ENCODE measurements at places on chromosomes 12 and 14.

GRCh38 chr14:55117803-55118441 lies 11.1 kb upstream of the LGALS3 start:
- no peak for DNase-seq

DNA sequence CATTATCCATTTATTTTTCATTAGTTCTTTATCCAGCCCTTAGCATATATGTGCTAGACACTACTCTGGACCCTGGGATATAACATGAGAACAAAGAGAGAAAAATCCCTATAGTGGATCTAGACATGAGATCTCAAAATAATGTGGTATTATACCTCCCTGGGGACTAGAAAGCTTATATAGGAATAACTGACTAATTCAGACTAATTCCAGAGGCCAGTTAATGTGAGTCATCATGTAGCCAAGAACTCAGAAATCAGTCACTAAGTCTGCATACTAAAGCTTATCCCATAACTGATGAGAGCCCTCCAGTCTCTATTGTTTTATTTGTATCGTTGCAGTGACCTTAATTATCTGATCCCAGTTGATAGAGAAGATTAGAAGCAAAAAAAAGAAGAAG lies 267.1 kb upstream of the RGS6 start:
- no peak for DNase-seq

GRCh38 chr14:89564286-89564957 lies 147.4 kb upstream of the FOXN3 start:
- DNase-seq = no peak

- DNase-seq = no peak
These were observed 124.0 kb downstream of the DYRK2 start for GRCh38 chr12:67772267-67773169.

- DNase-seq = no peak
These were observed 121.9 kb downstream of the ESRRB start for GRCh38 chr14:76497550-76498462.

GRCh38 chr12:127238107-127238506 lies 1028.9 kb upstream of the TMEM132C start:
- no peak for DNase-seq

DNA sequence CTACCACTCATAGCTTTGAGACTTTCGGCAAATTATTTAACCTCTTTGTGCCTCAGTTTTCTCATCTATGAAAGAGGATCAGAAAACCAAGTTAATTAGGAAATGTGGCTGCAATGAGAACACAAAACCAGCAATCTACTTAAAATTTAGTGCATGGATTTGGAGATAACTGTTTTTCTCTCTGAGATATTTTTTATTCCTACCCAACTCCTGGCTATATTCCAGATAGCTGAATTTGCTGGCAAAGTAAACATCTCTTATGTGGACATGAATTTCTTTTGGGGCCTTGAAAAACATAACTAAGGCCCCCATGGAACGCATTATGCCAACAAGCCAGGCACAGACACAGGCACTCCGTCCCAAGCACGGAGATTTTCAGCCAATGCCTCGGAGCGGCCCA lies 53.4 kb upstream of the FOXN3 start:
- DNase-seq = no peak

- no peak for DNase-seq
These were observed 15.3 kb downstream of the TNFAIP2 start for GRCh38 chr14:103138301-103139131.

- DNase-seq = no peak
These were observed 125.8 kb downstream of the CCDC91 start for GRCh38 chr12:28316049-28316448.

DNA sequence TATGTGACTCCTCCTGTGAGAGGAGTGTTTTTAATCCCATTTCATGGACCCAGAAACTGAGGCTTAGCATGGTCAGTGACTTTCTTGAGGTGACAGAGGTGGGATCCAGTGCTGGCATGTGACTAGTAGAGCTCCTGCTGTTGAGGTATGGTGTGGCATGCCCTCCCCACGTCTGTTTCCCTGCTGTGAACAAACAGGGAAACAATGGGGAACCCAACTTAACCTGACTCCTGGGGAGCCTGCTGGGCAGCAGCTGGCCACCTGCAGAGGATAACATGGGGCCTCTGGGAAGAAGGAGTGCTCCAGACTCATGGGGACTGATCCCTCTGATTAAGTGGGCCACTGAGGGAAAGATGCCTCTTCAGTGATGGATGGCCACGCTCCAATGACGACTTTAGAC lies 114.0 kb downstream of the BEGAIN start:
- no peak for DNase-seq

DNA sequence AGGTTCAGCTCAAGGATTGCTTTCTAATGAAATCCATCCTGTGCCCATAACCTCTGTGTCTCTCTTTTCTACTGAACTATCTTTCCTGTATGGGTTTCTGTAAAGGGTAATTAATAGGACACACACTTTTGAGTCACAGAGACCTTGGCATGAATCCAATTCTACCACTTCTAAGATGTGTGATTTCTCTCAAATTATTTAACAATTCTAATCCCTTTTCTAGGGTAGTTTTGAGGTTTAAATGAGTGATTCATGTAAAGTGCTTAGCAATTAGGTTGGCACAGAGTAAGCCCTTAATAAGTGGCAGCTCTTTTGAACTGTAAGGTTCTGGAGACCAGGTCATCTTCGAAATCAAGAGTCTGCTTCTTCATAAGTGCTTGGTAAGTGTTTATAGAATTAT lies 202.7 kb downstream of the RASSF9 start:
- no peak for DNase-seq

GRCh38 chr12:109443794-109444193 lies 33.3 kb downstream of the KCTD10 start:
- DNase-seq = no peak
